ENCODE measurements at places on chromosomes 1 and 21.

- DNase-seq: no peak
Observed at GRCh38 chr21:40840401-40841125, 6.4 kb downstream of the DSCAM start.

- DNase-seq: no peak
Observed at GRCh38 chr21:24856326-24856725, 751.0 kb downstream of the MRPL39 start.

DNA sequence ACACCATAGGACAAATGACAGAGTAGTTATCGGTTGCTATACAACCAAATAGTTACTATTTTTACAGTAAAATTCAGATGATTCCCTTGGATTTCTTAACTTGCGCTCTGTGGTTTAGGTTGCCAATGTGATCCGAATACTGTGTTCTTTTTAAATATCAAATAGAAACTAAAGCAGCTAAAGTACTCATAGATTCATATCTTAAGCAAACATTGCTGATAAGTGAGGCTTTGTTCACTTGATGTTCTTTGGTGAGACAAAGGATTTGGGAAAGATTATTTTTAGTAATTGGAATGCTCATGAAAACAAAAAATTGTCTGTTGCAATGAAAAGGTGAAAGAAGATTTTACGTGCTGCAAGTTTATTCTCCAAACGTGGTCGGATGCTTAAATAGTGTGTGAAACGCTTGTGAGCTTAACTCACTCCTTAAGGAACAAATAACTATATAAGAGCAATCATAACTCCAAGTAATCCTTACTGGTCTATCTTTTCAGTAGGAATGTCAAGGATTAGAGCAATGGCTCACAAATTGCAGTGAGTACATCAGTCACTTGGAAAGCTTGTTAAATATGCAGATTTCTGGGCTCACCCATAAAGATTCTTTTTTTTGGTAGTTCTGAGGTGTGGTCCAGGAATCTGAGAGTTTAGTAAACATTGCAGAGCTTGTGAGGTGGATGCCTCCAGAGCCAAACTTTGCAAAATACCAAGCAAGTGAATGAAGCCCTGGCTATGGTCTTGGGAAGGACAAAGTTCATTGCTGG, 31.8 kb upstream of the PDC start:
- no peak for DNase-seq

GRCh38 chr1:92705446-92705845, 79.5 kb downstream of the EVI5 start:
- DNase-seq: no peak

GRCh38 chr1:63575340-63575826, 17.8 kb upstream of the PGM1 start:
- no peak for DNase-seq

- no peak for DNase-seq
Observed at GRCh38 chr1:87612956-87613355, 284.3 kb downstream of the LMO4 start.

DNA sequence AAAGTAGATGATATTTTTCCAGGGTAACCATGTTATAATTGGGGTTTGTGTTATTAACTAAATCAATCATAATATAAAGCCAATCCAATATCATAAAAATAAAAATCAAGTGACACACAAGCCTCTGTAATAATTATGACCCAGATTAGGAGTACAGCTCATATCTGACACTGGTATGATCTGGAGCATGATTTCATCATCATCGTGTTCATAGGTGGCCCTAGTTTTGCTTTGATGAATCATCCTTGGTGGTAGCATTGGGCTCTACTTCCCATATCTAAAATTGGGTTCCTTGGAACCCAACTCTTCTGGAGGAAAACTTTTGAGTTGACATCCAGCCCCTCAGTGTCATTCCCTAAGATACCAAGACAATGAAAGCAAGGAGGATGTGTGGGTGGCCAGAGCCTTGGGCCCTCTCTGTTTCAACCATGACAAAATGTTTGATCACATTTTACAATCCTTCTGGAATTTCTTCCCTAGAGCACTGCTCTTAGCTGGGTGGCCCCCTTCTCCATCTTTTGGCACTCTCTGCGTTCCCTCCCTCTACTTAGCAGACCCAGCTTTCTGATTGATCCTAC, 37.0 kb upstream of the ENAH start:
- peak; percentile 33 for DNase-seq

DNA sequence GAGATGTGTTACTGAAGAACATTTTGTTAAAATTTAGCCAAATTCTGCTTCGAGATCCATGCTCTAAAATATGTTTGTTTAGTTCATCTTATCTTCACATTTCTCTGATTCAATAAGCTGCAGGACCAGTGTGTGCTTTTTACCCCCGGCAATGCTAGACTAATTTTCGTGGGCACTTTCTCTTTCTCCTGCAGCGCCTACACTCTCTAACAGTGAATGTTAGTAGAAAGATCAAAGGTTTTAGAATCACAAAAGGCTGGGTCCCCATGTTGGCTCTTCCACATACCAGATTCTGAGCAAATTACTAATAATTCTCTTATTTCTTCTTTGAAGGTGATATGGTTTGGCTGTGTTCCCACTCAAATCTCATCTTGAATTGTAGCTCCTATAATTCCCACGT, 8.5 kb downstream of the CHML start:
- no peak for DNase-seq

DNA sequence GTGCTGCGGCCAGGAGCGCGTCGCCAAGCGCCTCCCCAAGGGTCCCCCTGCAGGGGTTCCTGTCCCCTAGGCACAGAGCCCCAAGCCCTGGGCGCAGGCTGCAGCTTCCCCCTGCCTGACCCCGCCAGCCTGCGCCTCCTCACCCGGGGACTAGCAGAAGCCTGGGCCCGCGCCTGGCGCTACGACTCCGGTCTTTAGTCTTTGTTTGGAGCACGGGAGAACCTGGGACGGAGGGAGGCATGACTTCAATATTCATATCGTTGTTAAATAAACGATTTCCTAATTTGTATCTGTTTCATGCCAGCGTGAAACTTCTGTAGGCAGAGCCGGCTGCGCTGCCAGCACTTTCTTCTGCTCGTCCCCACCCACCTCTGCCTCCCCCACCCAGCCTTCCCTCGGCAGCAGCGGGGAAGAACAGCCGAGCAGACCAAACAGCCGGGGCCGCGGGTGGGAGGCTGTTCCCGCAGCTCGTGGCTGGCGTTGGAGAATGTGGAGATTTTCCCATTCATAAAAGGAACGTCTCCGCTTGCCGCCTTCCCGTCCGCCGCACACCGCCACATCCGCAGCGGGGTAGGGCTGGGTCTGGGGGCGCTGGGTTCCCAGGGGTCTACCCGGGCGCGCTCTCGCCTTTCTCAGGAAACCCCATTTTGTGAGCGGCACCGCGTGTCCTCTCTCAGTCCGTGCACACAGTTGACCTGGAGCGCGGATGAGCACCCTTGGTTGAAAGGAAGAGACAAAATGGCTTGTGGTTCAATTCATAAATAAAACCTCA, 777 bp upstream of the TRIM67 start:
- no peak for DNase-seq

- DNase-seq: no peak
Observed at GRCh38 chr1:91774520-91775203, 111.3 kb downstream of the TGFBR3 start.

DNA sequence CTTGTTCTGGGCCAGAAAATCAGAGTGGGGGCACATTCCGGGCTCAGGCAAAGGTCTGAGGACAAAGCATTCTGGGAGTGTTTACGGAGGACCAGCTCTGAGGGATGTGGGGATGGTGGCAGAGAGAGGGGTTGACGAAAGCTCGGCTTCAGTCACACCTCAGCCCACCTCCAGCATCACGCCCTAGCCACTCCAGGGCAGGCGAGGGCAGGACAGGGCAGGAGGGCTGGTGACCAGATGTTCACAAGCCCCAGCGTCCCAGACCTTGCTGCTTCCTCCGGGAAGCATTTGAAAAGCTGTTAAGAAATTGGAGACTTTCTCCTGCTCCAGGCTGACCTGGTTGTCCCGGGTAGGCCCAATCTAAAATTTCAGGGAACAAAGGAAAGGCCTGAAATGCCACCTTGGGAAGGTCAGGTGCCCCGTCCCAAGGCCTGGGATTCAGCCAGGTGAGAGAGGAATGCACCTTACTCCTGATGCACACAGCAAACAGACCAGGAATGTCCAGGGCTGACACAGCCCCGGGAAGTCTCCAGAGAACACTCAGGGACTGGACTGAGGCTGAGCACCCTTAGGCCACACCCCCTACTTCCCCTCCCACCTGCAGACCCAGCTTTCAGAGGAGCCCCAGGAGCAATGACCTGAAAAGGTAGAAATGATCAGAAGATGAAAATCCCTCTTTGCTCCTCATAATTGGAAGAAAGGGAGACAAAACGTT, 71.9 kb upstream of the KLHDC7A start:
- DNase-seq: no peak

- DNase-seq: no peak
Observed at GRCh38 chr1:170620164-170620563, 43.8 kb upstream of the PRRX1 start.

- DNase-seq: no peak
Observed at GRCh38 chr21:26840912-26841311, 4.3 kb downstream of the ADAMTS1 start.

DNA sequence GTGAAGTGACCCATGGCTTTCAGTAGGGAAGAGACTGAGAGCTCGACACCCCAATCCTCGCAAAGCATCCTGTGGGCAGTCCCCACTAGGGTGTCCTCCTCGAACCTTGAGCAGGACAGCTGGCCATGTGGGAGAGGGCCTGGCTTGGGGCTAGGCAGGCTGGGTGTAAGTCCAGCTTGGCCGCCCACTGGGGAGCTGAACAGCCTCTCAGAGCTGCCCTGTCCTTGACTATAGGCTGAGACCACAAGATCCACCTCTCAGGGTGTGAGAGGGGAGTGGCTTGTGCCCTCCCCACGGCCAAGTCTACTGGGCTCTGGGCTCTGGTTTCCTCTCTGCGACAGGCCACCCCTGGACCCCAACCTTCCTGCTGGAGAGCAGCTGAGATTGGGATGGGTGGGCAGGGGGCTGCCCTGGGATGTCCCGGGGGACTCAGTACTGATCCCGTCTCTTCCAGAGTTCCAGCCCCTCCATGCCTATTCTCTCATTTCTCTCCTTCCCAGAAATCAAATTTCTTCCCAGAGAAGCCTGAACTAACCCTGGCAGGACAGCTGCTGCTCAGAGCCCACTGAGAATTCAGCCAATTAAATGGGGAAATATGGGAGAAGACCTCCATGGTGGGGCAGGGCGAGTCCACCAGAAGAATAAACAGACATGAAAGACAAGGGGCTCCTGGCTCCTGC, 282.9 kb downstream of the PTPRU start:
- no peak for DNase-seq

DNA sequence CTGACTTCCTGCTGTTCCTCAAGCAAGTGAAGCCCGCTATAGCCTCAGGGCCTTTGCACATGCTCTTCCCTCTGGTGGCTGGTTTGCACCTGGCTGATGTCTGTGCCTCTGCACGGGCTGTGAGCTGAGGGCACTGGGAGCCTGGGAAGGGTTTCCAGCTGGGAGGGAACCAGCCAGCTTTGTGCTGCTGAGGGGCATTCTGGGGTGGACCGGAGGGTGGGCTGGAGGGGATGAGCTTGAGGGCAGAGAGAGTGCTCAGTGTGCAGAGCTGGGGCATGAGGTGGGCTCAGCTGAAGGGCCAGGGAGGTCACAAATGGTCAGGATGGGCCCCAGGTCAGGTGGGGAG, 305.7 kb downstream of the MATN1 start:
- no peak for DNase-seq

- no peak for DNase-seq
Observed at GRCh38 chr1:206951318-206952100, 5.2 kb upstream of the PIGR start.

- DNase-seq: no peak
Observed at GRCh38 chr1:33211972-33212371, 30.1 kb upstream of the TRIM62 start.

DNA sequence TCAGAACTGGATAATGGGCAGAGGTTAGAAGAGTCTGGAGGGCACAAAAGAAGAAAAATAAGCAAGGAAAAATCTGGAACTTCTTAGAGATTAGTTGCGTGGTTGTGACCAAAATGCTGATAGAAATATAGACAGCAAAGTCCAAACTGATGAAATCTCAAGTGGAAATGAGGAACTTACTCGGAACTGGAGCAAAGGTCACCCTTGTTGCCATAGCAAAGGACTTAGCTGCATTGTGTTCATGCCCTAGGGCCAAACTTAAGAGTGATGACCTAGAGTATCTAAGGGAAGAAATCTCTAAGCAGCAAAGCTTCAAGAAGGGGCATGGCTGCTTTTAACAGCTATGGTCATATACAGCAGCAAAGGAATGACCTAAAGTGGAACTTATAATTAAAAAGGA, 180.0 kb downstream of the TTLL7 start:
- DNase-seq: no peak

DNA sequence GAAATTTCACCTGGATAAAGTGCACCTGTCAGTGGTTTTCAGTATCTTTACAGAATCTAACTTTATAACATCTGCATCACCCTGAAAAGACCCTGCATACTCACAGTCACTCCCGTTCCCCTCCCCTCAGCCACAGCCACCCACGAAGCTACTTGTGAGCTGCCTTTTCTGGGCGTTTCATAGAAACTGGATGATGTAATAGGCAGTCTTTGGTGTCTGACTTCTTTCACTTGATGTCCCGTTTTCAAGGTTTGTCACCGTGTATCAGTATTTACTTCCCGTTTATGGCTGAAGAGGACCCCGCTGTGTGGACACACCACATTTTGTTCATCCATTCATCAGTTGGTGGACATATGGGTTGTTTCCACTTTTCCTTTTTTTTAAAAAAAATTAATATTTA, 47.8 kb upstream of the LRRC3 start:
- DNase-seq: no peak

- no peak for DNase-seq
Observed at GRCh38 chr21:33362044-33362555, 37.3 kb downstream of the IFNAR1 start.

- DNase-seq: no peak
Observed at GRCh38 chr1:171860696-171861095, 19.4 kb downstream of the DNM3 start.

DNA sequence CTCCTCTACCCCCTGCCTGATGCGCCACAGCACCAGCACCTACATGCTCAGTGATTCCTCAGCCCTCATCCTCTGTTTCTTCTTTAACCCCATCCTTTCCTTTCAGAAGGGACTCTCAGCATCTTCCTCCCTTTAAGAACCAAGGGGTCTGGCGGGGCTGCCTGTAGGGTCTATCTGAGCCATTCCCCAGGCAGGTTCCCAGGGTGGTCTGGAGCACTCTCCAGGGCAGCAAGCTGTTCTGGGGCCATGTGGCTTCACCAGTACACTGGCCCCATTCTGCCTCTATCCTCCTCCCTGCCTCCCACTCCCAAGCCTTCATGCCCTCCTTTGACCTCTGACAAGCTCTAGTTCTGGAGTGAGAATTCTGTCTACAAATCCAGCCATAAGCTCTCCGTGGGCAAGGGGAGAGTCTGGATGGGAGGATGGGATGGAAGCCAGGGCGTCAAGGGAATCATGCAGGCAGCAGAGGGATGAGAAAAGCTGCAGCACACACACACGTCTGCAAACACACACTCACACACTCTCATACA, 10.4 kb downstream of the BATF3 start:
- DNase-seq: no peak
